ENCODE measurements at places on chromosomes 16 and 17. TPM values are rescaled to one million over a fixed set of nuclear protein-coding genes. Genes with fewer than 3 reads are reported as not detected.

DNA sequence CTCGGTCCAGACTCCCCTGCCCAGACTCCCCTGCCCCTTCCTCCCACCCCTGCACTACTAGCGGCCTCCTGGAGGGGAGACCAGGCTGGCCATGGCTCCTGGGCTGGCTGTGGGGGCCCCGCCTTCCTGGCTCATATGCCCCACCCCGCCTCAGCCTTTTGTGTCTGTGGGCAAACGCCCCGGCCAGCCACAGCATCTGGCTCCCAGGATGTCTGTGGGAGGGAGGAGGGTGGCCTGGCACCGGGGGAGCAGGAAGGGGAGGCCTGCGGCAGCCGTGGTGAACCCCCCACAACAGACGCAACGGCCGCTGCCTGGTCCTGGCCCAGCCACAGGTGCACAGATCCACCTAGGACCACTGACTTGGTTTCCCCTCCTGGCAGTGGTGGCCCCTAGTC, 32.9 kb downstream of the BAHCC1 start:
- DNase-seq = no peak

Gene GPRC5C
- 125 TPM for total RNA-seq

Gene MRPL58
- total RNA-seq = 62.9 TPM

DNA sequence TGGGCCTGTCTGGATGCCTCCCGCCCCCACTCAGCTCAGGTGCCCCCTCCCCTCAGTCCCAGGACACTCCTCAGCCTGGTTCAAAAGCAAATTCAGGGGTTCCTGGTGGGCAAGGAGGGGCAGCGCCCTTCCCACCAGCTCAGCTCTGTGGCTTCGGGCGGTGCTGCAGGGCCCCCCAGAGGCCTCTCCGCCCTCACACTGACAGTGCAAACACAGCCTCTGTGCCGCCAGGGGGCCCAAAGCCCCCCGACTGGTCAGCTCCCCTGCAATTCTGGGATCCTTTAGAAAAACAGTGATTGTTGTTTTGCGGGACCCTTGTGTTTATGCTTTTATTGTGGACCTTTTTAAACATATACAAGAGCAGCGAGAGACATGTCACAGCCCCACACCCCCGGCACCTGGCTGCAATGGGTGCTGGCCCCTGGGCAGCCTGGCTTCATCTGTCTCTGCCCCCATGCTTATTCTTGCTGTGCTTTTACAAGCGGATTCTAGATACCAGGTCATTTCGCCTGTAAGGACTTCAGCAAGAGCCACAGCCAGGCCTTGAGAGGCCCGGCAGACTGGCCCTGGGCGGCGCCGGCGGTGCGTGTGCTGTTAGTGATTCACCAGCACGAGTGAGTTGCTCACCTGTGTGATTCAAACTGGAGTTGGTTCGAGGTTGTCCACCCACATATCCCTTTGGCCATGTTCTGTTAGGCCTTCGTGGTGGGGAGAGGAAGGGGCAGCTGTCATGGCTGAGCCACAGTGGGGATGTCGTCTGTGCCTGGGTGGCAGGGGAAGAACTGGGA, 21.2 kb downstream of the ZNF469 start:
- no peak for DNase-seq

Gene TBC1D3B
- total RNA-seq = 5.5 TPM

DNA sequence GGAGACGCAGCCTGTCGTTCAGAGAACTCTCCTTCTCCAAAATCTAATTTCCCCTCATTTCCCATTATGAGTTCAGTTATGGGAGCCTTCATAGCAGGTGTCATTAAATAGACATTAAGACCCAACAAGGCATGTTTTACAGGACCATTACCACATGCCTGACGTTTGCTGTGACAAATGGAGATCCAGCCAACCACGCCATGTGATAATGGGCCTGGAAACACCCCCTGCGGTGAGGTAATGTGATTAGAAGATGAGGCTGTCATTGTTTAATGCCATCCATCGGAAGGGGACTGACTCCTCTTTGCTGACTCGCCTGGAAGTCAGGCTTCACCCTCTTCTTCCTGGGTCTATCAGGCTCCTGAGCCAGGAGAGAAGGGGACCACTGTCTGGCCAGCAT, 76.9 kb downstream of the WSCD1 start:
- DNase-seq = no peak

DNA sequence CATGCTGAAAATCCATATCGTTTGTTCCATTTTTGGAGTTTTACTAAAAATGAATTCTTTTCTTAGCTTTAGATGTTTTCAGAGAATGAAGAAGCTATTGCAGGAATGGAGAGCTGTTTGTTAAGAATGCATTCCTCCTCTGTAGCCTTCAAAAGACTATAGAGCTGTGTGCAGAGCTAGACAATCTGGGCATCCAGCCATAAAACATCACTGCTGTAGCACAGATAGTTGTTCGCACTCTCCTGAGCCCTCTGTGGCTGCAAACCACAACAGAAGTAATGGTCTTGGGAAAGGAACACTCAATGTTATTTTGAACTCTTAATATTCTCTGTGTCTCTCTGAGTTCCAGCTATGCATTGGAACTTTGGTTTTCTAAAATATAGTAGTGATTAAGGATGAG, 4.9 kb downstream of the TNRC6C start:
- peak; percentile 70 for DNase-seq

GRCh38 chr16:51151435-51151960, 428 bp upstream of the SALL1 start:
- DNase-seq = peak; percentile 89

Gene CBX8
- total RNA-seq = 20.3 TPM

DNA sequence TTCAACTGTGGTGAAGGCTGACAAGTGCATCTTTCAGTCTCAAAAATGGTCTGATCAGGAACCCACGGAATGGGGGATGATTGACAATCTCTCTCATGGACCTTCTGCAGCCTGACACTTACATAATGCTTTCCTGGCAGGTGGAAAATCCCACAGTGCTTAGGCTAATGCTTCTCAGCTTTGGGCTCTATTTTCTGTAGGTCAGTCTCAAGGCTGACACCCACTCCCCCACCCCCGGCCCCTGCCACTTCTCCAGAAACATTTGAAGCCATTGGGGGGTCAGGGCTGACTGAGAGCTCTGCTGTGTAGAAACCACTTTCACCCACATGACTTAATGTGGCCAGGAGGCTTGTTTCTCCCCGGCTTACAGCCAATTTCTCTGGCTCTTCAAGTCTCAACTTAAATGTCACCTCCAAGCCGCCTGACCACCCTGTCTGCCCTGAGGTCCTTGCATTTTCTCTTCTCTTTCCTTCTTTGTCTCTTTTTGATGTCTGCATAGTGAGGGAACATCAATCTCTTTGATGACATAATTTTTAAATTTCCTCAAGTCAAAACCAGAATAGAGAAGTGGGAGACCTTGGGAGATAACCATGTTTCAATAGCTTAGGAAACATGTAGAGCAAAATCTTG, 16.7 kb upstream of the IRF8 start:
- DNase-seq = no peak

- peak; percentile 92 for DNase-seq
These were observed 124.2 kb downstream of the TMEM132E start for GRCh38 chr17:34703533-34703932.

GRCh38 chr17:7114241-7114874, at the start of gene ASGR2:
Gene ASGR2 (minus strand): TSS chr17:7114822. CDS start chr17:7114240, 582 bp downstream.
- DNase-seq = no peak

DNA sequence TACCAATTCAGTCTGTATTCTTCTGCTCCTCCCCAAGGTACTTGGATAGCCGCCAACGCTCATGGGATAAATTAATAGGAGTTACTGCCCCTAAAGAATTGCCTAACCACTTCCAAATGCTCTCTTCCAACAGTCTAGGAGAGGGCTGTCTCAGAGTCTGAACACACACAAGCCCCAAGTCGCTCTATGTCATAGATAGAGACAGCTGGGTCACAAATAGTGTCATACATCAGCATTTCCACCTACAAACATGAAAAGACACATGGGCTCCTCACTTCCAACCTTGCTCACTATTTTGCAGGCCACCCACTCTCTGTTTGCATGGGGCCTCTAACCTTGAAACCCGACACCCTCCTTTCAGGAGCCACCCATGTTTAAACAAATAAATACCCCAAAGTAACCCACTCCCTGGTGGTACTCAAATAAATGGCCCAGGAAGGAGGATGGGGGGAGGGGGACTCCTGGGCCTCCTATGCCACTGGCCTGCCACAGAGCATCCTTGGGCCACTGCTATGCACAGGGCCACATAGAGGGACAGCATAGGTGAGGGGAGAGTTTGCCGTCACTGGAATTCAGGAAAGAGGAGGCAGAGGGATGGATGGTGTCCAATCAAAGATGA, 265.9 kb downstream of the SOX9 start:
- no peak for DNase-seq

GRCh38 chr17:31373150-31374093, 18.1 kb upstream of the RAB11FIP4 start:
- peak; percentile 81 for DNase-seq

DNA sequence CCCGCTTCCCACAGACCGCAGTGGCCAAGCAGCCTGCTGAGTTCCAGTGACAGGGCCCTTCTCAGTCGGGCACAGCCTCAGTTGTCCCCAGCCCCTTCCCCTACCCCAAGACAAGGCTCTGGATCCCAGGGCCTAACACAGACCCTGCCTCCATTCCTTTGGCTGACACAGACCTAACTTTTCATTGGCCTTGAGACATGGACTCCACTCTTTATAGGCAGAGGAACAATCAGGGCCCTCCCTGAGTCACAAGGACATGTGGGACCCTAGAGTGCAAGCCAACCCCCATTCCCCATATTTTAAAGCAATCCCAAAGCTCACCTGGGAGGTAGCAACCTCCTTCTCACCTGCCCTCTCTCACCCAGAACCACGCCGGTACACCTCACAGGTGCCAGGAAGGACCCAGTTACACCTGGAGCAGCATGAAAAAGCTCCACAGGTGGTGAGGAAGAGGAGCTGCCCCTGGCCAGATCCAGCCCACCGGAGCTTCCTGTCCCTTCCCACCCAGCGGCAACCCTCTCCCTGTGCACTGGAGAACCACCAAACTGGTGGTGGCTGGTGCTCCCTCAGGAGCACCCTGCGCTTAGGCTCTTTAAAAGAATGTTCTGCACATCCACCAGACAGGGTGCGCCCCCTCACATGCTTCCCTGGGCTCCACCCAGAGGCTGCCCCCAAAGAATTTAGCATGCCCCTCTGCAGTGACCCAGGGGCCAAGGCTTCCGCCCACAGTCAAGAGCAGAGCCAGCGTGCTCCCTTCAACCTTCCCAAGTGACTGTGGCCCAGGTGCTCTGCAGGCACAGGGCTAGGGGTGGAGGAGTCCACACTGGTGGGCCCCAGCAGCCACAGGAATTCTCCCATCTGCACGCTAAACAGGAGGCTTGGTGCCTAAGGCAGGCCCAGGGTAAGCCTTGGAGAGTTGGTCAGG, 3.4 kb downstream of the MNT start:
- DNase-seq = no peak

Gene OR1F1
- not detected for total RNA-seq

Gene TBC1D3D
- total RNA-seq = 3.8 TPM

GRCh38 chr16:8867932-8868415, 832 bp downstream of the CARHSP1 start:
- peak; percentile 55 for DNase-seq

- DNase-seq = no peak
These were observed 51.3 kb upstream of the CCL1 start for GRCh38 chr17:34414339-34414738.

DNA sequence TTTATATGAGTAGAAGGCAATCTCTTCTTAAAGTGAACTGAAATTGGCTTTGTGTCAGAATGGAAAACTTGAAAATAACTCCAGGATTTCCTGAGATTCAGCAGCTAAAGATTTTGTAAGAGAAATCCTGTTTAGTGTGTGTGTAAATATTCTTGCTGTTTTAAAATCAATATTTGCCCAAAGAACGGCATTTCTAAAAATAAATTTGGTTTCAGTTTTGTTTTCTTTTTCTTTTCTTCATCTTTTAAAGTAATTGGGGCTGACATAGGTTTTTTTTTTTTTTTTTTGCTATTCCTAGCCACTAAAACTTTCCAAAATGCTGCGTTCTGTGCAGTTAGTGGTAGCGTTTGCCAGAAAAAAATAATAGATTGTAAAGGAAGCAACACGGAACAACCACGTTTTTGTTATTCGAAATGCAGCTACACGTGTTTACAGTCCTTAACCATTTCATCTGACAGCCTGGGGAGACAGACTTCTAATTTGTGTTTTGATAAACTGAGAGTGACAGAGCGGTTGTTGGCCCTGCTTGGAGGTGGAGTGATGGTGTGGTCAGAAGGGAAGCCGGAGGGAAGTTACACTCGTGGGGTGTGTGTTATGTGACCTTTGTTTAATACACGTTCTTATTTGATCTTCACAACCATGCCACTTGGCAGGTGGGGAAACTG, 21.6 kb upstream of the SMPD3 start:
- no peak for DNase-seq

GRCh38 chr16:89335803-89336485, 118.4 kb downstream of the ZNF778 start:
- DNase-seq = no peak

Gene RNF222
- not detected for total RNA-seq

DNA sequence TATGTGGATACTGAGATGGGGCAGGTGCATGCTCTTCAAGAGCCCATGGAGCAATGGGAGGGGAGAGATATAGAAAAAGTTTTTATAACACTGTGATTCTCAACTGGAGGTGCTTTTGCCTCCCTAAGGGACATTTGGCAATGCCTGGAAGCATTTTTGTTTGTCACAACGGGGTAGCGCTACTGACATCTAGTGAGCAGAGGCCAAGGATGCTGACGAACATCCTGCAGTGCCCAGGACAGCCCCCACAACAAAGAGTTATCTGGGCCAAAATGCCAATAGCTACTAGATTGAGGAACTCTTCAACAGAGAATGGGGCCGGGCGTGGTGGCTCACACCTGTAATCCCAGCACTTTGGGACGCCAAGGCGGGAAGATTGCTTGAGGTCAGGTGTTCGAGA, 67.2 kb upstream of the CLEC3A start:
- DNase-seq = no peak

Gene TNS4
- total RNA-seq = not detected

DNA sequence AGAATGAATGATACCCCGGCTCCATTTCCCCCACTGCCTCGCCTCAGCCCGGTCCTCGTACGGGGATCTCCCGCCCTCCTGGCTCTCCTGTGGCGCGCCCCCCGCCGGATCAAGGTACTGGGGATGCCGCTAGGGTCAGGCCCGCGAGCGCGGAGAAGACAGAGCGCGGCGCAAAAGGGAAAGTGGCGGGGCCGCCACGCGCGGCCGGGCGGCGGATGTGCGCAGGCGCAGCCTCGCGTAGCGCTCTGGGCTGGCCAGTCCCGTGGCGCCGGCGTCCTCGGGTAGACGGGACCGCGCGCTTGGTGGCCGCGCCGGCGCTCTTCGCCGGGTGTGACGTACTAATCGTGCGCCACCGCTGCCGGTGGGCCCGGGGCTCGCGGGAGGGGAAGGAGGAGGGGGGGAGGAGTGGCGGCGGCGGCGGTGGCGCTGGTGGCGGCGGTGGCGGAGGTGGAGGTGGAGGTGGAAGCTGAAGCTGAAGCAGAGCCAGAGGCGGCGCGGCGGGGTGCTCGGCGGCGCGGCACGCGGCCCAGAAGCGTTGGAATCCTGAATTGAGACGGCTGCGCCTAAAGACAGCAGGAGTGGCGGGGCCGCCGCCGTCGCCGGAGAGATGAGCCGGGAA, at the start of gene SENP3:
TSS of gene SENP3 (plus strand) at position 331 of the 619 bp plus-strand sequence. CDS start 1,158 bp downstream, outside the sequence.
- DNase-seq = peak; percentile 96

- no peak for DNase-seq
These were observed 2.2 kb downstream of the HEATR9 start for GRCh38 chr17:35866341-35866950.

- no peak for DNase-seq
These were observed 12.0 kb downstream of the USP7 start for GRCh38 chr16:8951447-8952280.

- DNase-seq = no peak
These were observed 3.0 kb downstream of the APPBP2 start for GRCh38 chr17:60522889-60523626.

All from cardiac muscle cell (in vitro differentiated cells and primary cell).